ENCODE measurements at places on chromosomes 3 and 15.
A peak's percentile ranks its signal among the peaks of the same experiment; 100 is the strongest.

- DNase-seq: no peak
Measured at GRCh38 chr3:26614006-26614685, 8.4 kb upstream of the LRRC3B start.

GRCh38 chr3:89455240-89455639 lies 347.8 kb downstream of the EPHA3 start:
- no peak for DNase-seq

DNA sequence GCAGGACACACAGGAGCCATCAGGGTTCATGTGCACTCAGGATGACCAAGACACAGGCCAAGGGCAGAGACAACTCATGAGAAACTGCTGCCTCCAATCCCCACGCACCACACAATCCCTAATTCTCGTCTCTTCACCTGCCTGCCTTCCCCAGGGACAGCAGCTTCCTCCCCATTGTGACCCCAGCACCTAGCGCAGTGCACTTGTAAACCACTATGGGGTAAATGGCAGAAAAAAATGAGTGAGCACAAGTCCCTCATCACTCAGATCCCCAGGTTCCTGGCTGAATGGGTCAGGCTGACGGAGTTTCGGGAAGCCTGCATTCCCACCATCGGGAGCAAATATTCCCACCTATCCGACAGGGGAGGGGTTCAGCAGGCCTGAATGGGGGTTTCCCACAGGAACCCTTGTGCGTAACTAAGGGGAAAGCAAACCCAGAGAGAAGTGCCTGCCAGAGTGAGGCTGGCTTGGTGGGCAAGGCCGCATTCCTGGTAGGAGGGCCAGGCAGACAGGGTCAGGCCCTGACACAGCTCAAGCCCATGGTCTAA lies 18.8 kb downstream of the PLXNB1 start:
- DNase-seq: no peak

DNA sequence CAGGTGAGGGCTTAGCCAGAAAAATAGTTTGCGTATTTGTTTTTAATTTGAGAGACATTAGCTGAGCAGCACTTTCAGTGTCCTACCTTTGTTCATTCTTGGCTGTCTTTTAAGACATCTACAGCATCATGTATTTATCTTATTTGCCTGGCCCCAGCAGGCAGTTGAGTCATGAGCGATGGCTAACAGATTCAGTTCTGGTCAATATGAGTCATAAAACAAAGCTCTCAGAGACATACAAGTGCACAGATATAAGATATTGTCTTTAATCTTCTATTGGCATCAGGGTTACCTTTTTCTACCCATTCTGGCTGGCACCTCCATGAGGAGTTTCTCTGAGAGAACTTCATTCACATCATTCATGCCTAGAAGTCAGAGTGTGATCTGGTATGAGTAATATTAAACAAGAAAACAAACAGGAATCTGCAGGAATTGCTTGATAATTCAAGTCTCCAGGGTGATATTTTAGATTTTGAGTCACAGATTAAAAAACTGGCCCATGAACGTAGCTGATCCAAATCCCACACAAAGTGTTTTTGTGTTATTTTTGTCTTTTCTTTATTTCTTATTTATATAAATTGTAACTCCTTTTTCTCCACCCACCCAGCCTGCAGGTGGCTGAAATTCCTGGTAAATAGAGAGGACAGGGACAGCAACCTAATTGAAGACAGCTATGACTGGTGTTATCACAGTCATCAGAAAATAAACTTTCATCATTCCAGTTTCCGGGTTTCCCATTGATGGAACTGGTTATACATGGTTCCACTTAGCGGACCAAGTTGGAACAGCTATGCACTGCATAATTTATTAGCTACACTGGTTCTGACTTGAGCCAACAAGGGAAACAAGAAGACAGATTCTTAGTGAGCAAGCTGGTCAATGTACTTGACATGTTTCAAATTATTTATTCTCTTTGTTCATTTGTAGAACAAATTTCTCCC lies 47.3 kb downstream of the PLSCR2 start:
- no peak for DNase-seq

DNA sequence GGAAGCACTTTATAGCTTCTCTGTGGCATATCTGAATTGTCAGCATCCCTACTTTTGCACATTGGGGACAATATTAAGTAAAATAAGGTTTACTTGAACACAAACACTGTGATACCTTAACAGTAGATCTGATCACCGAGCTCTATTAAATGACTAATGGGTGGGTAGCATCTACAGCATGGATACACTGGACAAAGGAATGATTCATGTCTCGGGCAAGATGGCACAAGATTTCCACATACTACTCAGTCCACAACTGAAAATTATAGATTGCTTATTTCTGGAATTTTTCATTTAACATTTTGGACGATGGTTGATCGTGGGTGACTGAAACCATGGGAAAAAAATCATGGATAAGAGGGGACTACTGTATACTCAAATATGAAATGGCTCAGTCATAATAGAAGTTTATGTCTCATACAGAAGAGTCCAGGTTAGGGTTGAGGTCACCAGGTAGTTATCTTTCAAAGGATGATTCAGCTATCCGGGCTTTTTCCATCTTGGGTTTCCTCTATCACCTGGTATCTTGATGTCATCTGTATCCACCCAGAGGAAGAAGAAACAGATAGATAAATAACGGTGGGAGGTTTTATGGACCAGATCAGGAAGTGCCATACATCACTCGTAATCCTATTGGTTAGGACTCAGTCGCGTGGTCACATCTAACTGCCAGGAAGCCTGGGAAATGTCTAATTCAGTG lies 320.0 kb upstream of the RARB start:
- DNase-seq: no peak

DNA sequence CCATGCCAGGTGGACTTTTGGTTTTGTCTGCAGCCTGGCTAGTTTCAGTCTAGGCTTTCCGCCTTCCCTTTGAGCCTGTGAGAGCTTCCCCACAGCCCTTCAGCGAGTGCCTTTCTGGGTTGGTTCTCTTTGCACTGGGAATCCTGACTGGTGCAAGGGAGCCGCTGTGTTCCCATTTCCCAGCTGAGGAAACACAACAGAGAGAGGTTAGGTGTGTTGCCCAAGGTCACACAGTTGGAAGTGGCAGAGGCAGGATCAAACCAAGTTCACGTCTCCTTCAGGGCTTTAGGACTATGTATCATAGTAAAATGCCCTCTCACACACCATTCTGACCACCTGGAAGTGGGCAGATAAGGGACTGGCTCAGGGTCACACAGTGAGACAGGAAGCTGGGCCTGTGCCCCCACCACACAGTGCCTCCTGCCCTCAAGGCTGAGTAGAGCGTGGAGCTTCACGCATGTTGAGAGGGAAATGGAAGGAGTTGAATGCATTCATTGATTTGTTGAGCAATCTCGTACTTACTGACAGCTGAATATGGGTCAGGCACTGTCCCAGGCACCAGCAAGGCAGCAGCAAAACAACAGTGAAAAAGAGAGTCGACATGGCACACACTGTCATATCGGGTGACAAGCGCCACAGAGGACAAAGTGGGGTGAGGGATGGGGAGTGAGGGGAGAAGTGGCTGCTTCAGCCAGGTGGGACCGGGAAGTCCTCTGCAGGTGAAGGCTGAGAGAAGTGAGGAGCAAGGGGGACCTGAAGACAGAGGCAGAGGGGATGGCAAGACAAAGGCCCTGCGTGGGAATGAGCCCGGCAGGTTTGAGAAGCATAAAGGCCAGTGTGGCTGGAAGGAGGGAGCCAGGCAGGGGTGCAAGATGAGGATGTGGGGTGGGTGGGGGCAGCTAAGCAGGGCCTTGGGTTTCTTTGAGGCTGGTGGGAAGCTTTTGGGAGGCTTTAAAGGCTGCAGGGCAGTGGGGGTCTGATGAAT lies 12.3 kb upstream of the ANPEP start:
- DNase-seq: no peak

DNA sequence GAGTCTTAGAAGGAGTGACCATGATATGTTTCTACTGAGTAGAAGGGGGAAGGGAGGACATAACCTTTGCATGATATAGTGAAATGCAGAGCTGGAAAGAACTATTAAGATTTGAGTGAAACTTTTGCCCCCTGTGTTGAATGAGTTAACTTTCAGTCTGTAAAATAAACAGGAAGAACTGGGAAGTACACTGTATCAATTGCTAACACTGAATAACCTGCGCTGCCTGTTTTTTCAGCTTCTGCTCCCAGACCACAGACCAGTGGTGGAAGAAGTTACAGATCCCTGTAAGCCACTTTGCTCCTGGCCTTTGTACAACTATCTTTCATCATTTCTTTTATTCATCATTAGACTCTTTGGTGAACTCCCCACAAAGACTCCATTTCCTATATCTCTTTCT lies 3.6 kb upstream of the LRCH3 start:
- no peak for DNase-seq

GRCh38 chr15:20352241-20353200 lies 189.1 kb downstream of the GOLGA6L6 start:
- no peak for DNase-seq

DNA sequence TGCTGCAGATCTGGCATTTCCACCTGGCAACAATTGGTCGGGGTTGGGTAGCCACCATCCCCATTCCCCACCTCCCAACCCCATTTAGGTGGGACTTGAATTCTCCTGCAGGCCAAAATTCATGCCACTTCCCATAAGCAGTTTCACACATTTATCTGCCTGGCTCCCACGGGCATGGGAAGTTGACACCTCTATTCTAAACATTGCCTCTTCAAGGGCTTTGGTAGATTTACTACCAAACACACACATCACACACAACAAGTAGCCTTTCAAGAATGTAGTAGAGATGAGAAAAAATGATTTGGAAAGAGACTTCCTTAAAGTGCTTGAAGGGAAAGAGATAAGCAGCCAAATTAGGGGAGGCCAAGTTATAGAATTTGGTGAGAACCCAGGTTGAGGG lies 30.9 kb downstream of the ZBTB38 start:
- no peak for DNase-seq

- DNase-seq: no peak
Measured at GRCh38 chr3:10286596-10287295, 6.0 kb downstream of the GHRL start.

- DNase-seq: peak; percentile 18
Measured at GRCh38 chr15:101088788-101089578, 162.9 kb downstream of the CHSY1 start.

DNA sequence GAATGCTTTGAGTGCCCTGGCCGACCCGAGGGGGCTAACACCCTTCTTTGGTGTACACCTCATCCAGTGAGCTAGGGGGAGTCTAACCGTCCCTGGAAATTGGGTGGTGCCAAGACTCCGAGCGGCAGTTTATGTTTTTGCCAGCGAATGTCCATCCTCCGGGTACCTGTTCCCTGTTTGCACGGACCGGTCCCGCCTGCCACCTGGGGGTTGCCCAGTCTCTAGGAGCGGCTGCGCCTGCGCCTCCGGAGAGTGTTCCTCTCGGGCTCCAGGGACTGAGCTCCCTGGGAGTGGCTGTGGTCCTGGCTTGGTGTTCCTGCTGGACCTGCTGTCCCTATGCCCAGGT lies 913 bp upstream of the WNT7A start:
- DNase-seq: no peak

GRCh38 chr3:72116226-72116625 lies 331.3 kb upstream of the PROK2 start:
- DNase-seq: no peak

DNA sequence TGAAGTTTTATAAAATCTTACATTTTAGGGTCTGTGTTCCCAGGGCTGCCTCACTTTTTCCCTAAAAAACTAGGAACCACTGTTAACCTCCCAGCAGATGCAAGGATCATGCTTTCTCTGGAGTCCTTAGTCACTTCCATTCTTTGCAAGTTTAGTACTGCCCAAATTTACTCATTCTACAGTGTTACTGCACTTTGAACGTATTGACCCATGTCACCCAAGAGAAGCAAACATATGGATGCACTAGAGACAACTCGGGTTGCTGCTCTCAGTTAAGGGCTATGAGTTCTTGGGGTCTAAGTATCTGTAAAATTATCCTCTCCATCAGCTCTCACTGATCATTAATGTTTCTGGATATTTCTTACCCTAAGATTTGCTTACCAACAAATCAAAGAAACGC lies 59.0 kb downstream of the LEO1 start:
- DNase-seq: no peak

DNA sequence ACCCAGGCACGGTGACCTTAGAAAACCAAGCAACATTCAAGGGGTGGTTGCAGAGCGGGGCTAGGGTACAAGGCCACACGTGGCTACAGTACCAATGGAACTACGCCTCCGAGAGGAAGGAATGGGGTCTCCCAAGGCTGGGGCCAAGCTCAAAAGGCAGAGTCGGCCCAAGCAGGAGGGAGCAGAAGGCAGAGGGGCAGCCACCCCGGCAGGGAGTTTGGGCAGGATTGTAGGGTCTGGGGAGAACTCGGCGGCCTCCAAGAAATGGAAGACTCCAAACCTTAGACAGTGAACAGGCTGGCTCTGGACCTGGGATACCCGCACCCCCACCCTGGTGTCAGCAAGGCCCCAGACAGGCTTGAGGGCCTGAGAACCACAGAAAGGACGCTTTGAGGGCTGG lies 28.7 kb downstream of the ATRIP start:
- no peak for DNase-seq

- no peak for DNase-seq
Measured at GRCh38 chr3:167493244-167493643, 19.4 kb upstream of the SERPINI2 start.

DNA sequence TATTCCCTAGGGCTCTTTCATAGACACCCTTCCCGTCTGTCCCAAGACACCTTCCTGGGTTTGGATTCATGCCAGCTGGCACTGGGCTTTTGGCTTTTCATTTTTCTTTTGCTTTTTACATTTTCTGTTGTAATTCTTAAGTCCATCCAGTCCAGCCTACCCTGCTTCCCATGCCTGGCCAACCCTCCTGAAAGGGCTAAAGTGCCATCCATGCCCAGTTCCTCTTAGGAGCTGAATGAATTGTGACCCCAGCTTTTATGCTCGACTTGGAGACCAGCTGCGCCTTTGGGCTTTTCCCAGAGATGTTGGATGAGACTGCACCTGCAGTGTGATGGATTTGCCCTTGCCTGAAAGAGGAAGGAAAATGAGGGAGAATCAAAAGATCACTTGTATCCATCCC lies 25.8 kb downstream of the LRRN1 start:
- DNase-seq: no peak

DNA sequence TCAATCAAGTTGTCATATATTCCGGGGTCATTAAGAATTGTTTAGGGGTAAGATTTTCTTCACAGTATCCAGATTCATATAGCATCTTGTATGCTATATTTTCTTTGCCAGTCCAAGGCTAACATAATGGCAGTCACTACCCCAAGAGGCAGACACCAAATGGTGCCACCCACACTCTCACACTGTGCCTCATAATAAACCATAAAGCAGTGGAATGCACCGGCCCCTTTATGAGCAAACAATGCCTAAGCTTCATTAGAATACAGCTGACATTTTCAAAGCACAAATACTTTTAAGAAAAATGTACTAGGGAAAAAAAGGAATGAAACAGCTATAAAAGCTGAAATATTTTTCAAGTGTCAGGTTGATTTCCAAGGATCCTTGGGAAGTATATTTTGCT lies 121.6 kb downstream of the TFDP2 start:
- no peak for DNase-seq

DNA sequence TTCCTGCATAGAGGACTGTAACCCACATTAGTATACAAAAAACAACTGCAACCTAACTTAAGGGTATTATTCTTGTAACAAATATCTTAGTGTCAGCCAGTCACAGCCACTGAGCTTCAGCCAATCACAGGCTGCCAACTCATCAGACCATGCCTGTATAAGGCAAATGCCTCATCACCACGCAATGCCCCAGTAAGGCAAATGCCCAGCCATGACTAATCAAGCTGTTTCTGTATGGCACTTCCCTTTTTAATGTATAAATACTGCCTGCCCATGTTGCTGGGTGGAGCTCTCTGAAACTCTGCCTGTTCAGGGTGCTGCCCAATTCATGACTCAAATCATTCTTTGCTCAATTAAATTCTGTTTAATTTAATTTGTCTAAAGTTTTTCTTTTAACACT lies 18.4 kb upstream of the GABRA5 start:
- DNase-seq: no peak
